NCI-H2107 (cell line): ENCODE measurements at places on chromosomes 1 and 21.

DNA sequence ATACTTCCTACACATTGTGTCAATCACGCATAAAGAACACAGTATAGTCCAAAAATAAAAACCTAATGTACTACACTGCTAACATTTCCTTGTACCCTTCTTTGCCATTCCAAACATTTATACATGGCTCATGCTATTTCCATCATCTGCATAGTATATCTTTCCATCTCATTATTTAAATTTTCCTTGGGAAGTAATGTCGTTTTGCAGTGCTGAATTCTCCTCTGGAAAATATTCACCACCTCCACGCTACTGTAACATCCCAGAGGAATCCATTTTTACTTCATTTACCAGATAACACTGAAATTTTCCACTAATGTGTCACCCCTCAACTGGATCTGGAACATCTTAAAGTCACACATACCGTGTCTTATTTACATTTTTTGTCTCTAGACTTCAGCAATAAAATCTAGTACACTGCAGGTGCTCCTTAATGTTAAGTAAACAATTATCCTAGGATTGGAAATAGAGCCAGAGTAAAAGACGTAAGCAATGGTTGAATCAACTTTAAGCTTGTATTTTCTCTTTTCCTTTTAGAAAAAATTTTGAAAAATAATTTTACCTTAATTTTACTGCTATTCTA lies 881.0 kb downstream of the AMY1C start:
- DNase-seq: no peak

DNA sequence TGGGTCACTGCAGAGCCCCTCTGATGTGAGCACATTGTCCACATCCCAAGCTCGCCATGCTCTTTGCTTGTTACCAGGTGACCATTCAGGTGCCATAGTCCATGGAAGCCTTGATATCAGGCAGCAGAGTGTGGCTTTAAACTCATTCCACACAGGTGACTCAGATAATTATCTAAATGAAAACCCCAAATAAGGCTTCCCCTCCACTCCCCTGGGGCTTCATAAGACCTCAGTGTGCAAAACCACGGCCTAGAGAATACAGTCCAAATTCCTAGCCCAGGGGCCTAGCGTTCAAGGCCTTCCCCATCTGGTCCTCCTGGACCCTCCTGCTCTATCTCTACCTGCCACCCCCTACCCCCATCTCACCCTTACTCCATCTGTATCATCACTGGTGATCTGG lies 97.1 kb downstream of the ARHGEF10L start:
- DNase-seq: no peak

DNA sequence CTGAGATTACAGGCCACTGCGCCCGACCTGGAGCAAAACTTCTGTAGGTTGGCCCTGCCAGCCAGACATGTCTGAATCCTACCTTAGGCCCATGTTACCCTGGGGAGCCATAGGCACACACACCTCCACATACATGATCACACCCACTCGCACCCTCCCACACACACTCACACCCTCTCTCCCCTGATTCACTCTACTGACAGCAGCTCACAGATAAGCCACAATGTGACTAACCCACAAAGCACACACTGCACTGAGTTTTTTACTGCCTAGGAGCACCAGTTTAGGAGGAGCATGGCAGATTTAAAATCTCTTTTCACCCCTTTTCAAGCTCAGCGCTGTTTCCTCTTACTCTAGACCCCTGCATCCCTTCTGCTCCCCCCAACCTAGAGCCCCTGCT lies 41.7 kb downstream of the SLC30A1 start:
- DNase-seq: no peak

DNA sequence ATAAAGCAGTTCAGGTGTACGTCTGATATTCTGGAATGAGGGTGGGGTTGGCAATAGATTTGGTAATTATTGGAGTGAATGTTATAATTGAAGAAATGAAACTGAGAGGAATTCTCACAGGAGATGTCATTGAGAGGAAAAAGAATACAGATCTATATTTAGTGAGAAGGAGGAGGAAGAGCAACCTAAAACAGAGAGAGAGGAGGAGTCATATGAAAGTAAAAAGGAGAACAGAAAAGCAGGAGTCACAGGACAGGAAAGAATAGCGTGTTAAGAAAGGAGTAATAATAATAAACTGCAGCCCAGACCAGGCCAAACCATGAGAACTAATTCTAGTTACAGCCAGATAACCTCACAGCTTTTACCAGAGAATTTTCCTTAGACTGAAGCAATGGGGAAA lies 62.7 kb upstream of the MROH9 start:
- DNase-seq: no peak

DNA sequence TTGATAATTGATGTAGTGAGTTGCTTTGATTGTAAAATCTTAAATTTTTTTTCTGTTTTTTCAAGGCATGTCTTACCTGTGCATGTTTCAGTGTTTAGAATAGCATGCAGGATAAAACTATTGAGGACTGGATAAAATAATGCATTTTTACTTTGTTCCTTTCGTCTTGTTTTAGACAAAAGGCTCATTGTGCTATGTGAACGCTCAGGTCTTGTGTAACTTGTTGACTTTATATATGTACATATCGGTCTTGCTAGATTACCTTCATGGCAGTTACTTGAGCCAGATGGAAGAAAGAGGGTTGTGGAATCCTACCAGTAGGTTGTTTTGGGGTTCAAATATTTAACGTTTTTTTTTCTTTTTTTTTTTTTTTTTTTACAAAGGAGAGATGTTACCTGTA lies 7.0 kb downstream of the NFIA start:
- no peak for DNase-seq

DNA sequence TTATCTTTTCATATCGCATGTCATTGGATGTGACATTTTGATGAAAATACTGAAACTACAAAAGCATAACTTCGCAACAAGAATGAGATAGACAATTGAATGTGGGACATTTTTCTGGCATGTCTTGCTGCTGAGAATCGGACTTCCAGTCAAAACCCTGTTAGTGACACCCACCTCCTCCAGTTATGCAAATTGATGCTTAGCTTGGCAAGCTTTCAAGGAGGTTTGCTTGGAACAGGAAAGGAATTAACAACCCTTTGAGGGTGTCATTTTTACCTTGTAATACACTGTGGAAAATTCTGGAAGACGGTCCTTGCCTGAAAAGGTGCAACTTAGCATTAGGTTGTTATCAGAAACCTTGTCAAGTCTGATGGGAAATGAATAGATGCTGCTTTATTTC lies 38.8 kb upstream of the FAM3B start:
- no peak for DNase-seq

- no peak for DNase-seq
Observed at GRCh38 chr1:15410884-15411245, 1.2 kb downstream of the EFHD2 start.

DNA sequence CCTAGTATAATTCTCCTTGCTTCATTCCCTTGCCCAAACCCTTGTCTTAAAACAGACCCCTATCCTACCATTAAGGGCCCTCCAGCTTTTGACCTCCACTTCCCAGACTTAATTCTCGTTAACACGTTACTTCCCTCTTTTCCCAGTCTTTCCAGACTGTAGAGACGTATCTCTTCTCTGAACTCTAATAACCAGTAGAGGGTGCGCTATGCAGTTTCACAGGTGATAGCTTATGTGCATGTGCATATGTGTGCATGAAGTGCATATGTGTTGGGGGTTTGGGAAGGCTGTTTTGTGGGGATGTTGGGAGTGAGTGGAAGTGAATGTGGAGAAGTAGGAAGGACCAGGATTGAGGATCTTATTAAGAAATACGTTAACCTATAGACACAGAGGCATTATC lies 78.1 kb upstream of the CCDC190 start:
- DNase-seq: no peak

GRCh38 chr1:56911098-56911938 lies 54.5 kb downstream of the C8B start:
- DNase-seq: no peak

DNA sequence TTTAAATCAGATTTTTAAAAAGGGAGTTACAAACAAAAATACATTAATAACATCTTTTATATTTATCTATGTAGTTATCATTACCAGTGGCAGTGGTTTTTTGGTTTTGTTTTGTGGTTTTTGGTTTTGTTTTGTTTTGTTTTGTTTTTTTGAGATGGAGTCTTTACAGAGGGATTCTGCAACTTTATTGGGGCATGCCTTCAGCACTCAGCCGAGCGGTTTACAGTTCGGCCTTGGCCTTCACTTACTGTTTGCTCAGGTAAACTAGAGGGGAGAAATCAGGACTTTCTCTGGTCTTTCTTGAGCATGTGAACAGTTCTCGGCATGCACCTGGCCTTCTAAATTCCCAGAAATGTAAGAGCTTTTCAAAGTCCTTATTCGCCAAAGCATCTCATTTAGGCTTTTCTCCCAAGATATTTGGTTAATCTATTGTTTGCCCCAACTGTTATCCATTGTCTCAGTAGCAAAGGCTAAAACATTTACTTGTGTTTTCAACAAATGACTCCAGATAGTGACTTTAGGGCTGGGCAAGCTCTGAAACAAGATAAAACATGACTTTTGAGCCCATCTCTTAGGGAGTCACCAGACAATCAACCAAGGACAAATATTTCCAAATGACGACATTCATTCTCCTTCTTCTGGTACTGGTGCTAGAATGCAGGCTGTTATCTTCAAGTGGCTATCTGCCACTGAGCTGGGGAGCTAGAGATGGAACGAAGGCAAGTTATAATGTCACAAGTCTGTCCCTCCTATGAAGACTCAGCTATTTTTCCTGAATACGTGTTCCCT lies 48.4 kb upstream of the ADORA3 start:
- no peak for DNase-seq

GRCh38 chr1:175188936-175189335 lies 3.6 kb downstream of the KIAA0040 start:
- DNase-seq: no peak

- no peak for DNase-seq
Observed at GRCh38 chr1:231093156-231093922, 53.3 kb upstream of the FAM89A start.

- DNase-seq: no peak
Observed at GRCh38 chr1:236168716-236169429, 26.5 kb downstream of the GPR137B start.

GRCh38 chr1:28449904-28450303 lies 55.9 kb upstream of the RCC1 start:
- DNase-seq: no peak

DNA sequence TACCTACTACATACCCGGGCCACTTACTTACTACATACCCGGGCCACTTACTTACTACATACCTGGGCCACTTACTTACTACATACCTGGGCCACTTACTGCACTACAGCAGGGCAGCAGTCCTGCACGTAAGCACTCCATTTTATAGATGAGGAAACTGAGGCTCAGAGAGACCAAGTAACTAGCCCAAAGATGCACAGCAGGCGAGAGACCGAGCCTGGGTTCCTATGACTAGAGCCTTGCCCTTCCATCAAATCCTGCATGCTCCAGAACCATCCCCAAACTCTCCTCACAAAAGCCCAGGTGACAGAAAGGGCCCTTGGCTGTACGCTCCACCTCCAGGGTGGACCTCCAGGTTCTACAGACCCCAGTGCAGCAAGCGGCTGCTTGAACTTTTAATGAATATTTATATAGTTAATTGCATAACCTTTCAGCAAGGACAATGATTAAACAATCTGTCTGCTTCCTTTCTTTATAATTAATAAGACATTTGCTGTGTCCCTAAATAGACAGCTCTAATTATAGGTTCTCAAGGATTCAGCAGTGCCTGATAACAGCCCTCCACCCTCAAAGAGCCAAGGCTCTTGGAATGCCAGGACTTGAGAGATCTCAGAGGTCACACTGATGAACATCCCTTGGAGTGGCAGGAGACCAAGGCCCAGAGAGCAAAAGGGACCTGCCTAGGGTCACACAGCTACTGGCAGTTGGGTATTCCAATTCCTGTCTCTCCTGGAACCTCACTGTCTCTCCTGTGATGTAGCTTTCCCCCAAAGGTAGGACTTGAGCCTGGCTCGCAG lies 43.4 kb downstream of the LRP8 start:
- no peak for DNase-seq

DNA sequence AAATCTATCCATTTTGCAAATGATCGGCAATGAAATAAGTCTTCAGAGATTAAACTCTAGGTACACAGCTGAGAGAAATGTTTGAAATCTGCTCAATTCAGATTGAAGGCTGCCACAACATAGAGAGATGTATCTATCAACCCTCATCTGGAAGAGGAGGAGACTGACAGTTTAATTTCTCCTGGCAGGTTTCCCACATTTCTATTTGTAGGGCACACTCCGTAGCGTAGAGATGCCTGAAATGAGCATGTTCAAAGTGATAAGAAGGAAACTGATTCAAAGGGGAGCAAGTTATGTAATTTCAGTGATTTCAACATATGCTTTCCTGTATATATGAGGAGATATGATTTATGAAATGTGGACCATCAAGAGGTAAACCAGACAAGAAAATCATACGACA lies 44.1 kb downstream of the NIBAN1 start:
- DNase-seq: peak; percentile 42

DNA sequence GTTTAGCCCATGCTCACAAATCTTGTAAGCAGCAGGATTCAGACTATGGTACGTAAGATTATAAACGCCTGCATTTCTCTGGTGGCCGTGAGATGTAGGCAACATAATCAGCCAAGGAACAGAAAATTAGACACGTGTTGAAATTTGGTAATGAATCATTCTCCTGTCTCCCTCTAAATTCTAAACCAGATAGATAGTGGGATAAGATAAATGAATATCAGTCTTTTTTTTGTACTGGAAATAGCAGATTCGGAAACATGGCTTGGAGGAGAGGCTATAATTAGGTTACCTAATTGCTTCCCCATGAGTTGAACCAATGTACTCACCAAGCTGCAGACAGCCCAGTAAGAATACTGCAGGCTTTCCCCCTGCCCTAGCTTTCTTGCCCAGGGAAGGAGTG lies 172.3 kb downstream of the TGFB2 start:
- DNase-seq: no peak

- no peak for DNase-seq
Observed at GRCh38 chr1:64312431-64312830, 109.0 kb downstream of the UBE2U start.

GRCh38 chr1:206947255-206947654 lies 989 bp upstream of the PIGR start:
- no peak for DNase-seq

- no peak for DNase-seq
Observed at GRCh38 chr1:153945131-153945794, 1.3 kb downstream of the DENND4B start.

GRCh38 chr1:2200308-2200943 lies 5.9 kb upstream of the FAAP20 start:
- DNase-seq: no peak

DNA sequence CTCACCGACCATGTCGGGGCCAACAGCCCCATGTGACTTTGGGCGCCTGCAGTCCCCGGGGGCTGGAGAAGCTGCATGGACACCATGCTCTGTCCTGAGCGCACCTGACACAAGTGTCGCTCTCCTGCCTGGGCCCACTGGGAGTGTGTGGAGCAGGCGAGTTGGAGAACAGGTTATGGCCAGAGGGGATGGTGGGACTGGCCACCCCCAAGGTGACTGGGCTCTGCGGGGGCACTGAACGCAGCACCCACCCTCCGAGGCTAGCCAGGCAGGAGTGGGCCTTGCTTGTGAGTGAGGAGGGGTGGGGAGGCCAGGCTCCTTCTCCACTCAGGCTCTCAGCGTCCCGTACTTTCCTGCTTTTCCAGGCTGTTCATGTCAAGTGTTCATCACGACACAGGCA lies 35.6 kb downstream of the SNAP47 start:
- no peak for DNase-seq

DNA sequence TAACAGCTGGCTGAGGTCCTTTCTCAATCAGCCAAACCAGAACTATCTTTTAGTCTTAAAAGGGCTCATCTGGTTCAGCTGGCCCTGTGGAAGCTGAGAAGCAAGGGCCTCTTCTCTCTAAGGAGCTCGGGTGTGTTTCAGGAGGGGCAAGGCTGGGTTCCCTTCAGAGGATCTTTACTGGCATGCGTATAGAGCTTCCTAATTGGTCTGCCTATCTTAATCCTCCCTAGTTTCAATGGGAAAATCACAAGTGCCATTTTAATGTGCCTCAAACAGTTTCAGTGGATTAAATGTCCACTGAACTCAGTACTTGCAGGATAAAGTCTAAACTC lies 81.5 kb upstream of the LBR start:
- no peak for DNase-seq
